Epithelial cell of esophagus (primary cell): ENCODE measurements at places on chromosomes 7 and 10.
A peak's percentile ranks its signal among the peaks of the same experiment; 100 is the strongest.

DNA sequence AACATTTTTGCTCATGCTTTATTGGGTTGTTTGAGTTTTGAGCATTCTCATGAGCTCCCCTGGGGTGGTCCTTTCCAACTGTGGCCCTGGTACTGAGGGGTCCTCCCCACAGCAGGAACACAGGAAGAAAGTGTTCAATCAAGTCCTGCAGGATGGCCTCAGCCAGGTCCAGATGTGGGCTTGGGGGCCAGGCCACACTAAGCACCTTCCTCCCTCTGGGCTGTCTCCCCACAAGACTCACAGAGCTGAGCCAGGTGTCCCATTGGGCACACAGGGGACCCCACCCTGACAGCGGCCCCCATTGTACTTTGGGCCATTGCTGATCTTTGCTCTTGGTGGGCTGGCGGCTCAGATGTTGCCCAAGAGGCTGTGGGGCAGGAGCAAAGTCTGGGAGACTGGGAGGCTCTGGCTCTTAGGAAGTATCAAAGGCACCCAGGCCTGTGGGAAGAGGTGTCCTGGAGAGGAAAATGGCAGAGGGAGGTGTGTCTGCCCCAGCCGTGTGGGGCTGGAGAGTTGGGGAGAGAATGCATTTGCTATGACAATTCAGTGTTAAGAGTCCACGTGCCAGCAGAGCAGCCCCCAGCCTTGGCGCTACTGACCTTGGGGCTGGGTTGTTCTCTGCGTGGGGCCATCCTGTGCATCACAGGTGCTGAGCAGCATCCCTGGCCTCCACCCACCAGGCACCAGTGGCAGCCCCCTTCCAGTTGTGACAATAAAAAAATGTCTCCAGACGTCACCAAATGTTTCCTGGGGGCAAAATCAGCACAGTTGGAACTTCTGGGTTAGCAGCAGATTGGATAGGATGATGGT is 17.8 kb downstream of the SCART1 start:
- DNase-seq, result no peak

GRCh38 chr7:157352516-157352915 is 15.7 kb downstream of the DNAJB6 start:
- no peak for DNase-seq

DNA sequence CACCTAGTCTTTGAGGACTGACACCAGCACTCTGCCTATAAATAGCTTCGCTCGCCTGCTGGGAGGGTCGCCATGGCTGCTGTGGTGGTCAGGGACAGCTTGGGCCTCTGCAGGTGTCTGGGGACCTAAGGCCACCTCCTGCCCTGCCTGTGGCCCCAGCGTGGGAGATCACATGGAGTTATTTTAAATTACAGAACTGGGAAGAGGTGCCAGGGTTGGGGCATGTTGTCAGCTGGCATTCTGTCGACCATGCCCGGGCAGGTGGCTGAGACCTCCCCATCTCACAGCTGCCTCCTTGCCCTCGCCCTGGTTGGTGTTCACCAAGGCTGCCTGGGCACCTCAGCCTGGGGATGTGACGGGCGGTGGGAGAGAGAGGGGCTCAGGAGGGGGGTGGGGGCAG is 18.1 kb downstream of the SHH start:
- no peak for DNase-seq

DNA sequence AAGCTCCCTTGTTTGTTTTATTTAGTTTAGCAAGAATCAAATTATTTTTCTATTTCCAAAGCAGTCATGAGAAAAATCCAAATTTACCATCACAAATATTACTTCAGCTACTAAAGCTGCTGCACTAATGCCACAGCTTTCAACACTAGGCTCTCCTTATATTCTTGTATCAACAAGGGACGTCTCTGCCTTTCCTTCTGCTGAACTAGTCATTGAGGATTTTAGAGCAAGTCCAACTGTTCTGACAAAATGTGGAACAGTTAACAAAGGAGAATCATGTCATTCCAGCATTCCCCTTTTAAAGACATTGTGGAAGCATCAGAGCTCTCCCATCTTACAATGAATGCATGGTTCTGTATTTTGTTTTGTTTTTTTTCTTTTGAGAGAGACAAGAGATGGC is 28.6 kb downstream of the FAM13C start:
- DNase-seq, result no peak

DNA sequence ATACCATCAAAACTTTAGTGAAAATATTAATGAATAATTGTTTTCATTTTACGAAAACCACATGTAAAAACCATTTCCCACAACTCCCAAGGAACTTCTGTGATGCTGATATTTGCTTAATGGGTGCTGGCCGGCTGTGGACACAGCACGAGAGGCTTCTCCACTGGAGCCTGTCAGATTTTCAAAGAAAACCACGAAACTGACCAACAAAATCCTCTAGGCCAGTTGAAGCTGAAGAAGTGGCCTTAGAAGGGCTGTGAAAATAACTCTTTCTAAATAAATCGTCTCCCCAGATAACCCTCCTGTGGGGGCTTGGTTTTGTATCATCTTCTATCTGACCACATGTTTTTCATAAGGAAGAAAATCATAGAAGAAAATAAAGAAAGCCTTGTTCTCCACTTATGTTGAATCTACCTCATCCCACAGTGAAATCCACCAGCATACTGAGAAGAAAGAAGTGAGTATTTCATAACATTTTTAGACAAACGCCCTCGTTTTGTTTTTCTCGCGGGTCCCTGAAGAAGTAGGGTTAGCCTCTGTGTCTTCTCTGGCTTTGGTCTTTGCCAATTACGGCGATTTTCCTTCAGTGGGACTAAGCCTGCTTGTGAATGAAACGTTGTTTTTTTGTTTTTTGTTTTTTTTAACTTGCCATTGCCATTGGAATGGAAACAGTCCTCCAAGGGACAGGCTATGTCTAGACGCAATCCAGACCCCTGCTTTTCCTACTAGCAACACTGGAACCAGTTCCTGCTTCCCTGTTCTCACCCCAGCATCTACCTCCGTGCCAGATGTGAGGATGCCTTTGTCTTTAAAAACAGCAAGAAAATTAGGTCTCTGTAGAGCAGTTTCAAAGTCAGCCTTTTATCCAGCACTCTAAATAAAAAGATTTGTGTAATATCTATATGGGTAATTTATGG is 123.9 kb downstream of the ADAM12 start:
- DNase-seq, result no peak

DNA sequence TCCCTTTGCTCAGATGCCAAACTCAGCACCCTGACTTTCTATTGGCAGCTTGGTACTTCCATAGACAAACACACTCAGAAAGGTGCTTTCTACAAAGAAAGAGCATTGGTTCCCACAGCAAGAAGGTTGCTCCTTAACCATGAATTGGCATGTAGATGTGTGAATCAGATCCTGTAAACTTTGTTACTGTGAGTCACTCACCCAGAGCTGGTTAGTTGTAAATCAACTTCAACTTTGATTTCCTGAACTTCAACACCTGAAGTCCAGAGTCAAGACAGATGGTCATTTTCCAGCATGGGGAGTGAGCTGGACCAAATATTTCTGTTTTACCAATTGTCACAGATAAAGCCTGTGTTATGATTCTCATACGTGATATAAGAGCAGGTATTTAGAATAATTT is 797.2 kb downstream of the TNS3 start:
- DNase-seq, result peak; percentile 92

DNA sequence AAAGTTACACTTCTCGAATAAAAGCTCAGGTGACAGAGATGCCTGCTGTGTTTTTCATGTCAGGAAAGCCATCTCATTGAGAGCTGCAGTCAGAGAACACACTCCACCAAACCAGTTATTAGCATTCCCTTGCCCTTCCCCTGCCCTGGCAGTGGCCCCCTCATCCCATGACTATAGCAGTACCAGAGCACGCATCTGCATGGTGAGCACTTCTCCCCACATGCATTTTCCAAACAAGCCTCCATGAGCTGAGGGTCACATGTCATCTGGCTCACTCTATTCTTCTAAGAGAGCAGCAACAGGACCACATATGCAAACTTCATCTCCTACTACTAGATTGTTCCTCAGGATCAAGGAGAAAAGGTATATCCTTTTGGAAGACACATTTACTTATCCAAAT is 42.4 kb upstream of the FGL2 start:
- DNase-seq, result no peak
